Urinary bladder (tissue), 4 donors: ENCODE measurements at places on chromosomes 3 and 15. TPM values are rescaled to one million over a fixed set of nuclear protein-coding genes. Genes with fewer than 3 reads are reported as not detected.

DNA sequence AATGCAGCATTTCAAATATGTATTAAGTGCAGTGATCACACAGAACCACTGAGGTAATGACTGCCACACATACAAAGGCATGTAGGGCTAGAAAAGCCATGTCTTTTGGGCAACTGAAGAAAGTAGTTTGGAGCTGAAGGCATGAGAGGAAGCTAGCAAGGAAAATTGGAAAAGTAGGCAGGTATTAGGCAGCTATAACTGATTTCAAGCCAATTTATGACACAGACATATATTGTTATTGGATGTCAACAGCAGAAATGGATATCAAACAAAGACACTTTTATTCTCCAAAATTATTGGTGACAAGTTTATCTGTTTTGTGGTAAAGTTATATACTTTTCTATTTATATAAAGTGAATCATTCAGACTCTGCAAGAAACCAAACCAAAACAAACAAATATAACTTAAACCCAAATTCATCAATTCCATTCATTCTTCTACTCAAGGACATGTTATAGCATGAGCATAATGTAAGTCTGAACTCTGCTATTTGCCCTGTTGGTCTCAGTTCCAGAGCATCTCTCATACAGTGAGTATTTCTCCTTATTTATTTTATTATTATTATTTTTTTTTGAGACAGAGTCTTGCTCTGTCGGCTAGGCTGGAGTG, 307.4 kb upstream of the COL8A1 start:
- no peak for DNase-seq

DNA sequence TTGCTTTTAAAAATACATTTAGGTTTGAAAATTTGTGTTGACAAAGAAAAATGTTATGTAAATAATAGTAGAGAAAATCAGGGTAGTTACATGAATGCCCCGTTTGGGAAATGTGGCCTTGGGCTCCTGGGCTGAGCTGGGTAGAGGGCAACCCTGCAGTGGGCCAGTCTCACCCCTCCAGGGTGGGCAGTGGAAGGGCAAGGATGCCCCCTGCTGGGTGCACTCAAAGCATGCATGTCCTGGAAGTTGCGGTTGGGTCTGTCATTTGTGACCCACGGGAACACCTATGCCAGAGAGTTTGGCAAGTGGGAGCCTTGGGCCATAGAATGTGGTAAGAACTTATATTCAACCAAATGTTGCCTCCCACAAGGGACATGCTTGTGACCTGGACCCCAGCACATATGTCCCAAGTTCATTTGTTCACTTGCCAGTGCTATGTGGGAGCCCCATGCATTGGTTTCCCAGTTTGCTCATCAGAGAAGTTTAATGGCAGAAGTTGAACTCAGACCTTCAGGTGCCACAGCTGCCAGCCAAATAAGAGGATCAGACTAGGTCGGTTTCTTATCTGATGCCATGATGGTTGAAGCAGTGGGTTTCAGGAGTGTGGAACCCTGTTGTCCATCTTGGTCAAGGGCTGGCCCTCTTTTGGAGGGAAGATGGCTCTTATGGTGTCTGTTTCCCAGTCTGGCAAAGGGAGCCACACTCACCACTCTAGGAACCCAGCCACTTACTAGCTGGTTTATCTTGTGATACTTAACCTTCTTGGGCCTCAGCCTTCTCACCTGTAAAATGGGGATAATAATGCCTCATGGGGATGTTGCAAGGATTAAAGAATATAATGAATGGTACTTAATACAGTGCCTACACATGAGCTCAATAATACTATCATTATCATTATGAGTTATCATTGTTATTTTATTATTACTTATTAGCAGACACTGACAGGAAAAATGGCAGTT, 2.5 kb upstream of the PLCB2 start:
- DNase-seq, result no peak

DNA sequence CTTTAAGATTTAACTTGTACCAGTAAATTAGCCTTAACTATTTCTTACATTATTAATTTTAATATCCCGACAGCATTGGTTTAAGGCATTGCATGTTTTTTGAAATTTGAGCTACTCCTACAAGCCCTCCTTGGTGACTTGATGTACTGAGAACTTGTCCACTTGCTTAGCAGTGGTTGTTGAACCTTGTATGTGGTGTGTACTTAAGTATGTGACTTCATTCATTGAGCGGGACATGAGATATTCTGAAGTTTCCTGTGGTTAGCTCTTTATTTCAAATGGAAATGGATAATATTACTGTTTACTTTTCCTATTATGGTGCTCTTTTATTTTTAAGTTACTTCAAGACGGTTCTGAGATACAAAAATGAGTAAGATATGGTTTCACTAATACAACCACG, 3.6 kb upstream of the COL6A5 start:
- DNase-seq, result no peak

DNA sequence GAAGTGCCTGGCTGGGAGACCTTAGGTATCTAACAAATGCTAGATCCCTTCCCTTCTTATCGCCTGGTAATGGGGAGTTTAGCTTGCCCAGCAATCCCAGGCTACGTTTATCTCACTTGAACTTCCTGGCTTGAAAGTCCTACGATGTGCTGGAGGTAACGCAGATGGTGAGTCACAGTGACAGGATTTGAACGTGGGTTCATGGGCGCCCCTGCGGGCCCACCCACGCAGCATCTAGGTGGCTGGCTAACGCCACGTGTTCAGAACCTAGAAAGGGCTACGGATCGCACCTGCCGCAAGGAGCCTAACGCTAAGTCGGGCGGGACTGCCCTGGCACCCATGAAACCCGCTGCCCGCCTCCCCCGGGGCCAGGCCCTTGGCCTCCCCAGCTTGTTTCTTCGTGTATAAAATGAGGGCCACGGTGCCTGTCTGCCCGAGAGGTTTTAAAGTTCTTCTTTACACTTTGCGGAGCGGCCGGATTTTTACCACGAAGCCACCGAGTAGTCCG, 600 bp upstream of the USP3 start:
- no peak for DNase-seq

DNA sequence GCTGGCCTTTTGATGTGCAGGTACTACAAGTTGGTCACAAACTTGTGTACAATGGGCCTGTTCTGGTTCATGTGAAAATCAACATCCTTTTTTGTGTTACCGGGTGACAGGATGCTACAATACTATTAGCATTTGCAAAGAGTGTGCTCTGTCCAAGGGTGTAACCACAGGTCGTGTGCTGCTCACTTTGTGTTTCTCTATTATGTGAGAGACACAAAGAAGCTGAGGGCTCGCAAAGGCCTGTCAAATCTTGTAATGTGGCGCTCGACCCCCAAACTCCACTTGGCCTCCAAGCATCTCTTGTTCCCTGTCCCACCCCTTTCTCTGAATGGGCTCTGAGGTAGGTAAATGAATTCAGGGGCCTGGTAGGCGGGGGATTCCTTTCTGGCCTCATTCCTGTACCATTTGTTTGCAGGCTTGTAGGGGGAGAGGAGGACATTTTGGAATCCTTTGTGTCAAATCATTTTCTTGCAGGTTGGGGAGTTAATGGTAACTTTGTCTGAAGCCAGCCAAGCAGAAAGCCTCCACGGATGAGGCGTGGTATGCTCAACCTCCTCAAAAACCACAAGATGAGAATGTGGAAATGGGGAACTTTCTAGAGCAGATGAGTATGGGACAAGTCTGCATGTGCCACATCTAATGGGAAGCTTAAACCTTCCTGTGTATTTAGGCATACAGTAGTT, 109.1 kb downstream of the OPA1 start:
- no peak for DNase-seq

GRCh38 chr3:150146991-150147761, 176.5 kb upstream of the PFN2 start:
- DNase-seq, result no peak

DNA sequence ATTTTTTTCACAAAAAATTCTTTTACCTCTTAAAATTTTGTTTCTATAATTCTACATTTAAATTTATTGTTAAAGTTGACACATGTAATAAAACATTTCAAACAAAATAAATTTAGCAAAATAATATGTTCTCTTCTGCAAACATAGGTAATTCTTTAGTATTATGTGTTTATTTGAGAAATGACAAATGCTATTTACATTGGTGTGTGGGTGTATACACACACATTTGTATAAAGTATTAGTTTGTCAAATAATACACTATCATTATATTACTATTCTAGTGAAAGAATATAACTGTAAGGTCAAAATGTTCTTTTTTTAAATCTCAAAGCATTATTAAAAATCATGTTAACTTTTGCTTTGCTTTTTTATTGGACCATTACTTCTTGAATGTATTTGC, 1370.6 kb downstream of the SI start:
- DNase-seq, result no peak

- DNase-seq, result no peak
Observed at GRCh38 chr3:36832406-36832805, 68.1 kb upstream of the DCLK3 start.

DNA sequence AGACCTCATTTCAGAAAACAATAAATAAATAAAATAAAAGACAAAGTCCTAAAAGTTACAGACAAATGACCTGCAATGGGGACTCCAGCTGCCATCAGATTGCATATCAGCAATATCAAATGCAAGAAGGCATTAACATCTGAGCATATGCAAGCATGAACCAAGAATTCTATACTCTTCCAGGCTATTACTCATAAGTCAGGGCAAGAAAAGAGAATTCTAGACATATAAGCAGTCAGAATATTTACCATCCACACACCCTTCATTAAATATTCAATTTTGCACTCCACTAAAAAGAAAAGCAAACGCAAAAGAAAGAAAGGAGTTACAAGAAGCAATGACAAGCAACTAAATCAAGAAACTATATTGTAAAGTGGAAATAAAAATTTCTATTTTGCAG, 21.1 kb downstream of the PLA2G4F start:
- no peak for DNase-seq

- DNase-seq, result no peak
Observed at GRCh38 chr3:71461749-71462483, 121.6 kb downstream of the FOXP1 start.

DNA sequence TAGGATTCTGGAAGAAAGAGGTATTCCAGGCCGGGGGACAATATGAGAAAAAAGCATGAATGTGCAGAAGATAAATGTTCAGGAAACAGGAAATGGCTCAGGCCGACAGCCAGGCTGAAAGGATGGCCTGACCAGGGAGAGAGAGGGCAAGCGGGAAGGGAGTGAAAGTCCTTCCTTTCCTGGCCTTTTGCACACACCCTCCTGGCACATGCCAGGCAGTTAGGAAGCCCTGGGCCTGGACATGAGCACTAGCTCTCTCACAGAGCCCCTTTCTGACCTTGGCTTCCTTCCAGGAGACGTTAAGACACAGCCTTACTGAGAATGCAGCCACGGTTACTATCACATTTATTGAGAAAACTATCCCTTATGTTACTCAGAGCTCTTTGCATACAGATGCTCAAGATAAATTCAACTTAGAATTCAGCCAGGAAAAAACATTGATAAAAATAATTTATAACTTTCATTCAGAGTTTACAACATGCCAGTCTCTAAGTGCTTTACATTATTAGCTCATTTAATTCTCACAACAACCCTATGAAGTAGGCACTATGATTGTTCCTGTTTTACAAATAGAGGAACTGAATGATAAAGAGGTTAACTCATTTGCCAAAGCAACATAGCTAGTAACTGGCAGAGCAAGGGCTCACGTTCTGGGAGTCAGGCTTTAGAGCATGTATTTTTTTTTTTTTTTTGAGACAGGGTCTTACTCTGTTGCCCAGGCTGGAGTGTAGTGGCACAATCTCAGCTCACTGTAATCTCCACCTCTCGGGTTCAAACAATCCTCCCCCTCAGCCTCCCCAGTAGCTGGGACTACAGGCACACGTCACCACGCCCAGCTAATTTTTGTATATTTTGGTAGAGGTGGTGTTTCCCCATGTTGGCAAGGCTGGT, 39.4 kb upstream of the SMAD3 start:
- no peak for DNase-seq

DNA sequence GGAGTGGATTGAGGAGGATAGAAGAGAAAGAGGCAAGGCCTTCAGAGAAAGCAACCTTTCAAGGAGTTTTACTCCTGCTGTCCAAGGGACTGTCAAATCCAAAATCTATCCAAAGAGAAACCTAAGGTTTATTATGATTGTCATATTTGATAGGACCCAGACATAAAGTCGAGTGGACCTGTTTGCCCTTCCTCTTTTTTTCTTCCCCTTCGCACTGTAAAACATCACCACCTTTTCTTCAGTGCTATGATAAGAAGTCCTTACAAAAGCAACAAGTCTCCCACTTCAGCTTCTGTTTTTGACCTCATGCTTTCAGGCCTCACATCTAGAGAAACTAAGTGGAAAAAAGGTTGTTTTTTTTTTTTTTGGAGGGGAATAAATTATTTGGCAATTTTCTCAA, 73.0 kb downstream of the TRPC1 start:
- no peak for DNase-seq

- DNase-seq, result no peak
Observed at GRCh38 chr3:140439527-140439926, 238.3 kb upstream of the TRIM42 start.

- DNase-seq, result no peak
Observed at GRCh38 chr15:33360886-33361285, 50.1 kb downstream of the RYR3 start.

DNA sequence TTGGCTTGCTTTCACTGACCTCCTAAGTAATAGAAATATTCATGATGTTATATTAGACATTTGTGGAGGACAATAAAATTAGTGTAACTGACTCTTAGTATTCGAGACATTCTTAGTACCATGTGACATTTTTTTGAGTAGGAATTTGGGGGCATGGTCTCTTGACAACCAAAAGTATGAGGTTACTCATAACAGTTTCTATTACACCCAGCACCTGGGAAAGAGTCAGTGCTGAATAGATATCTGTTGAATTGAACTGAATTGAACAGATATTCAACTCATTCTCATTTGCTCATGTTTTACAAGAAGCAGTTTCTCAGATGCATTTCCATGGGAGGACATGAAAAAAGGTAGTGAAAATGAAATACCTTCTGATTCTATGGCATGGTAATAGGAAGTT, 84.4 kb downstream of the CMSS1 start:
- no peak for DNase-seq

Gene RASGRP1
- total RNA-seq, result 0.74 TPM

Gene CLDN18
- not detected for total RNA-seq

Gene TATDN2
- 11.3 TPM for total RNA-seq

Gene TPRA1
- total RNA-seq, result 20.6 TPM

Gene CRYBG3
- 67.5 TPM for total RNA-seq

Gene CISH
- 5.0 TPM for total RNA-seq

Gene GOLGA8R
- 5.3 TPM for total RNA-seq

Gene ABI3BP
- 103 TPM for total RNA-seq

Gene SCN5A
- total RNA-seq, result 3.1 TPM

Gene ITIH4
- total RNA-seq, result 3.3 TPM

Gene KLHL40
- total RNA-seq, result 3.5 TPM
